ENCODE measurements at places on chromosomes 2 and 18.

DNA sequence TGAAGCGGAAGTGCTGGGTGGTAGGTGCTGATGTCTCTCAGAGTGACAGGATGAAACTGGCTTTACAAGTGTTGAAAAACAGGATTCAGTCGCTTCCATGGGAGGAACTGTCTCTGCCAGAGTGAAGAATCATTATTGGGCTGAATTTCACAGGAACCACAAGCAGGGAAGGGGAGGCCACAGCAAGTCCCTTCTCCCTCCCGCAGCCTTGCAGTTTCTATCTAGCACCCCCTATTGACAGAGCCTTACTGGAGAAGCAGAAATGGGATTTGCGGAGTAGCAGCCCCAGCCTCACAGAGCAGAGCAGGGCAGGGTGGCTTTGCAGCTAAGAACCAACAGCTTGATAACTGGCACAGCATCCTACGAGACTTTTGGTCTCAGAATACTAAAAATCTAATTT, 33.3 kb upstream of the RMP24 start:
- no peak for DNase-seq

GRCh38 chr2:32553829-32554432, 73.9 kb upstream of the TTC27 start:
- DNase-seq = peak; percentile 63

DNA sequence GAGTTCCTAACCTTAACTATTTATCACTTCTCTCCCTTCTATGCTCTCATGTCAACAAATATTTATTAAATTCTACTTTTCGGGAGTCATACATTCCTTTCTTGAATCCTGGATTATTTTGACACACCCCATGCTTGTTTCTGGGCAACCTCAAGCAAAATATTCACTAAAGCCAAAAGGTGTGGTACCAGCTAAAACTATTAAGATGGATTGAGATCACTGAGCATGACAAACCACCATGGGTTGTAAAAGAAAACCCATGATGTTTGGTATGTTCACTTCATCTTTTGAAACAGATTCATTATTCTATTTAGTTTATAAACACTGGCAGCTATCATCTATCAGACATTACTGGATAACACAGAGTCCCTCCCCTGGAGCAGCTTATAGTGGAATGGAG, 32.5 kb downstream of the DPP4 start:
- no peak for DNase-seq

GRCh38 chr2:79259296-79259695, 99.7 kb upstream of the REG3A start:
- no peak for DNase-seq

DNA sequence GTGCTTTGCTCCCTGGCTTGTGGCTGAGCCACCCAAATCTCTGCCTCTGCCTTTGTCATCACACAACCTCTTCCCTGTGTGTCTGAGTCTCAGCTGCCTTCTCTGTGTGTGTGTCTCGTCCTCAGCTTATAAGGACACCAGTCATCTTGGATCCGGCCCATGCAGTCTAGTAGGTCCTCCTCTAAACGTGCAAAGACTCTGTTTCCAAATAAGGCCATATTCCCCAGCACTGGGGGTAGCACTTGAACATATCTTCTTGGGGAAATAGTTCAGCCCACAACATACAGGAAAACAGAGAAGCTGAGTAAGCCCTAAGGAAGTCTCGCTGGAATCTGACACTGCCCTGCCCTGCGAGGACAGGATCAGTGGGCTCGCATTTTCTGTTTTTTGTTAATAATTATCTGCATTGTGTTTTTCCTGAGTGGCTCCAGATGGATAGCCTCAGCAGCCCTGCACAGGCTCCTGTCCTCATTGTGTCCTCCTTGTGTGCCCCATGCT, 42.1 kb downstream of the MTCL1 start:
- peak; percentile 74 for DNase-seq

All from endothelial cell of umbilical vein (primary cell).